ENCODE measurements at places on chromosomes 7 and 10.

DNA sequence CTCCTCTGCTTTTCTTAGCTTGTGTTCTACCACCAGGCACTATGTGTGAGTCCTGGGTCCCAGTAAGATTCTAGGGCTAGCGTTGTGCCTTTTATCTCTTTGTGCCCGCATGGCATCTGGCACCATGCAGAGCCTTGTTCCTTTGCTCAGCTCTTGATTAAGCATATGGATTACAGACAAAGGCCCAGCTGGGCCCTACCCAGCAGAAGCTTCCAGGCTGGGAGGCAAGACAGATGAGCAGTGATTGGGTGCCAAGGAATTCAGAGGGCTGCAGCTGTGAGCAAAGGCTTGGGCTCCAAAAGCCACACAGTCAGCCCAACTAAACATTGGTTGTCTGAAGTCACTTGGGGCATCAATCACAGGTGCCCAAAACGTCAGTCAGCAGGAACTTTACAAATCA, 2.0 kb downstream of the ACSM6 start:
- DNase-seq, result no peak

DNA sequence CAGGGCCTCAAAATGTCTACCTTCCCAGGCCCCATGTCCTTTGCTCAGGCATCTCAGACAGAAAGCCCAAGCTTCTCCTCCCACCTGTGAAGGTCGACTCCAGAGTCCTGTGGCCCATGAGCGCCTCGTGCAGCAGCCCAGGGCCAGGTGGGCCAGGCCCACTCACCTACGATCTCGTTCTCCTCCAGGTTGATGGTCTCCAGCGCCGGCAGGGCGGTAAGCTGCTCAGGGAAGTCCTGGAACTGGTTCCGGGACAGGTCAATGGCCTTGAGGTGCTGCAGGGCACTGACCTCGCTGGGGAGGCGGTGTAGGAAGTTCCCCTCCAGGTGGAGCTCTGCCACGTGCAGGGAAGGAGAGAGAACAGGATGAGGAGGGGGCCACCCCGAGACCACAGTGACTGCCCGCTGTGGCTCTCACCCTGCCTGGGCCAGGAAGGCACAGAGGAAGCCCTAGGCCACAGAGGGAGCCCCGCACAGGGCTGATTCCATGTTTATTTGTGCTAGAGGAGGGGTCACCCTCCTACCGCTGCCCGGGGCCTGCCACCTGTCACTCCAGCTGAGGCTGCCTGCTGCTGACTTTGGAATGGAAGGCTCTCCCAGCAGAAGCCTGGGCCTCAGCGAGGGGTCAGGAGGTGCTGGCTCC, 40.0 kb upstream of the NPFFR1 start:
- DNase-seq, result no peak

DNA sequence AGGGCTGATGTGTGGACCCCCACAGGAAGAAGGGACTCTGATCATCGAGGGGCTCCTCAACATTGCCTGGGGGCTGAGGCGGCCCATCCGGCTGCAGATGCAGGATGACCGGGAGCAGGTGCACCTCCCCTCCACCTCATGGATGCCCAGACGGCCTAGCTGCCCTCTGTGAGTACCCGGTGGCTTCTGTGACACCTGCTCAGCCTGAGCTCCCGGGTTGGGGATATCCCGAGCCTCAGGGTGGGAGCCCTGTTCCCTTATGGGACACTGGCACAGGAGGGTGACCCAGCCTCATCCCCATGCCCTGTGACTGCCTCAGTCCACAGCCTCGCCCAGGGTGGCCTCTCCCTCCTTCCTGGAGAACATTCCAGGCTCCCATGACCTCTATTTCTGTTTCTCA, 3.9 kb upstream of the DEPP1 start:
- DNase-seq, result no peak

DNA sequence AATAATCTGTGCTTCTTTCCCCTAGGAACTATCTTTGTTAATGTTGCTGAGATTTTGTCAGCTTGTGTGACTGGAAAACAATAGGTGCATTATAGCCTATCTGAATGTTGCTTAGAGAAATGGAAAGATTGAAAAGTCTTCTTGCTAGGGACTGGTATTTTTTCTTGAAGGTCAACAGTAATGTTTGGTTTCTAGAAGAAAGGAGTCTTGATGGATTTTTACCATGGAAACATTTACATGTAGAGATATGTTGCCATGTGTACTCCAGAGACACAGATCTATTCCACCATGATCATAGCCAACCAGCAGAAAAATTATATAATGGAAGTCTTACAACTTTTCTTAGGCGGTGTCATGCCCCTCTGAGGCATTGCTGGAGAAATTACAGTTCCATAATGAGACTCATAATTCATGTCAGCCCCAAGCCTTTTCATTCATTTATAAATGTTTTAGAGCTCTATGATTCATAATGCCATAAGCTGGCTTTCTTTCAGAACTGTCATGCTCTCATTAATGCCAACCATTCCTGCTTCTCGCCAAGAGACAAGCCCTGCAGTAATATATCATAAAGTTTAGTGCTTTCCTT, 175.1 kb upstream of the PTPRZ1 start:
- DNase-seq, result no peak

DNA sequence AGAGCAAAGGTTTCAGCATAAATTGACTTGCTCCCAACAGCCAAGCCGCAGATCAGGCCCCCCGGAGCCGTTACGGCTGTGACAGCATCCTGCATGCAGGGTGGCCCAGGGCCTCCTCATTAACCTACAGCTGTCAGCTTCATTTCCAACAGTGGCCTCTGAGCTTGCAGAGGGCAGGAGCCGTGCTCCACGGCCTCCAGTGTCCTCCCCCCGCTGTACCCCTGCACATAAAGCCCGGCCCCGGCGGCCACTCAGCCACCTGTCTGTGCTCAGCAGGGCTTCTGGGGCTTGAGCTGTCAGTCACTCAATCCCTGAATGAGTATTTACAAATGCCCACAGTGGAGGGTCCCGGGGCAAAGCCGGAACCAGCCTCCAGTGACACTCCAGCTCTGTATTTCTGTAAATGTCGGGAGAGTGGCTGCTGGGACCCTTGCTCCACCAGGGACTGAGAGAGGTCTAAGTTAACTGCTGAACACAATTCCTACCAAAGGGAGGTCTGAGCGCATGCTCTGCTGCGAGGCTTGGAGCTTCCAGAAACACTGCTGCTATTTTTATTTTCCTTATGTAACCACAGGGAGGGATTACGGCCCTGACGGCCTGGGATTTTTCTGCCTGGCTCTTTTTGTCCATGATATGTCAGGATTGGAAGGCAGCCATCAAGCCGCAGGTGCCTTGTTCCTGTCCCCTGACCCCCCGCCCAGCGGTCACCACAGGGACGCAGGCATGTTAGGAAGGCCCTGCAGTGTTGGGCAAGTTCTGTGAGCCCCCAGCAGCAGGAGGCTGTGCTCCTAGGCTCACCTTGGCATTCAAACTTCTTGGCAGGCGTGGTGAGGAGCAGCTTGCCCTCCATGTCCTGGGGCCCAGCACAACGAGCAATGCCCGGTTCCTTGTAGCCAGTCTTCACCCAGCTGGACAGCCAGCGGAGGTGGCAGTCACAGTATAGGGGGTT, 165.0 kb downstream of the SLIT1 start:
- DNase-seq, result no peak

GRCh38 chr7:128137181-128137580, 103.9 kb upstream of the LEP start:
- no peak for DNase-seq

GRCh38 chr7:11430112-11430511, 401.9 kb downstream of the THSD7A start:
- DNase-seq, result no peak

GRCh38 chr7:84612981-84613681, 418.5 kb upstream of the SEMA3A start:
- DNase-seq, result no peak

GRCh38 chr7:47807126-47807525, 141.1 kb downstream of the PKD1L1 start:
- DNase-seq, result no peak

- DNase-seq, result no peak
Measured at GRCh38 chr10:71300555-71301370, 18.3 kb upstream of the SLC29A3 start.

- DNase-seq, result no peak
Measured at GRCh38 chr10:29987471-29987870, 71.9 kb downstream of the JCAD start.

GRCh38 chr10:23340354-23340753, 4.2 kb downstream of the C10orf67 start:
- DNase-seq, result no peak

DNA sequence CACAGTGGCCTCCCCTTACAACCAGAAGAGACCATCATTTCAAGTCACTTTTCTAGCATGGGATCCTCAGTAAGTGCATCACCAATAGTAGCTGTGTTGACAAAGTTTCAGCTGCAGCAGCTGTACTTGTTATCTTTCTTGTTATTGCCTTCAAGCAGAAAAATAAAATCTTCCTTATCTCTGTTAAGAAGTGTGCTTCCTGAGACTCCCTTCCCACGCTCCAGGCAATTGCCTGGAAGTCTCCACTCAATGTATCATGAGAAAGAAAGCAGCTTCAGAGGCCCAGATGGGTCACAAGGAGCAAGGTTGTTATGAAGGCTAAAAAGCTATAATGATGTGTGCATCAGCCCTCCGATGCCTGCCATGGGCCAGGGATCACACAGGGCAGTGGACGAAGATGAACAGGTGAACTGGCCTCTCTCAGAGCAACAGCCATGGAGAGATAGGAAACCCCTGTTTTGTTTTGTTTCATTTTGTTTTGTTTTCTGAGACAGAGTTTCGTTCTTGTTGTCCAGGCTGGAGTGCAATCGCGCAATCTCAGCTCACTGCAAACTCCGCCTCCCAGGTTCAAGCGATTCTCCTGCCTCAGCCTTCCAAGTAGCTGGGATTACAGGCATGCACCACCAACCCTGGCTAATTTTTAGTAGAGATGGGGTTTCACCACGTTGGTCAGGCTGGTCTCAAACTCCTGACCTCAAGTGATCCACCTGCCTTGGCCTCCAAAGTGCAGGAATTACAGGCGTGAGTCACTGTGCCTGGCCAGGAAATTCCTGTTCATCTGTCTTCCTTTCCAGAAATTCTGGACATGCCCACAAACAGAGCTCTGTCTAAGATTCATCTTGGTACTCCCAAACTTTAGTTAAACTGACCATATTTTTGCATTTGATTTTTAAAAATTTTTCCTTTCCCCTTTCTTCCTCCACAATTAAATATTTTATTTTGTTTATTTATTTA, 340.5 kb downstream of the TNS3 start:
- DNase-seq, result no peak

DNA sequence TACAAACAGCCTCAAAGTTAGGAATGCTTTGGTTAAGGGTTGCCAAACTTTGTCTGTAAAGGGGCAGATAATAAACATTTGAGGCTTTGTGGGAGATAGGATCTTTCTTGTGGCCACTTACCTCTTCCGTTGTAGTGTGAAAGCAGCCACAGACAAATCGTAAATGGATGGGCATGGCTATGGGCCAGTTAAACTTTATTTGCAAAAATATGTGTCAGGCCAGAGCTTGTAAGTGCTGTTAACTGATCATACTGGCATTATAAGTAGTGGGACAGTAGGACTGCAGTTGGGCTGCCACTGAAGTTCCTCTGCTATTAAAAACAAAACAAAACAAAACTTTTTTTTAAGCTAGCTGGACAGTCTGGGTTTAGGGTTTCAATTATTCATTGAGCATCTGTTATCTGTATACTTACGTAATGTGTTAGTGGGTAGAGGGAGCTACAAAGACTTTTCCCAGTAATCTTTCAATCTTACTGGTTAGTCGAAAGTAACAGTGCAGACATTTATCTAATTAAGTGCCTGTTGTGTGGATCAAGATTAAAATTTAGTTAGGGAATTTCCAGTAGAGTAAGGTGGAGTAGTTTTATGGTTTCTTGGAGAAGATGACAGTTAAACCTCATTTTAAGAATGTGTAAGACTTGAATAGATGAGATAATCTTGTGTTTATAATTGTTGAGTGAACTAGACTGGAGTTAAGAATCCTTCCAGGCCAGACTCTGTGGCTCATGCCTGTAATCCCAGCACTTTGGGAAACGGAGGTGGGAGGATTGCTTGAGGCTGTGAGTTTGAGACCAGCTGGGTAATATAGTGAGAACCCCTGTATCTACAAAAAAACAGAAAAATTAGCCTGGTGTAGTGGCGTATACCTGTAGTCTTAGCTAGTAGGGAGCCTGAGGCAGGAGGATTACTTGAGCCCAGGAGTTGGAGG, 100.1 kb downstream of the BTRC start:
- DNase-seq, result no peak

- peak; percentile 23 for DNase-seq
Measured at GRCh38 chr7:135414850-135415439, 95.0 kb downstream of the CNOT4 start.

GRCh38 chr7:69756235-69756634, 158.0 kb downstream of the AUTS2 start:
- no peak for DNase-seq

- peak; percentile 52 for DNase-seq
Measured at GRCh38 chr10:22246680-22247391, 29.0 kb upstream of the EBLN1 start.

DNA sequence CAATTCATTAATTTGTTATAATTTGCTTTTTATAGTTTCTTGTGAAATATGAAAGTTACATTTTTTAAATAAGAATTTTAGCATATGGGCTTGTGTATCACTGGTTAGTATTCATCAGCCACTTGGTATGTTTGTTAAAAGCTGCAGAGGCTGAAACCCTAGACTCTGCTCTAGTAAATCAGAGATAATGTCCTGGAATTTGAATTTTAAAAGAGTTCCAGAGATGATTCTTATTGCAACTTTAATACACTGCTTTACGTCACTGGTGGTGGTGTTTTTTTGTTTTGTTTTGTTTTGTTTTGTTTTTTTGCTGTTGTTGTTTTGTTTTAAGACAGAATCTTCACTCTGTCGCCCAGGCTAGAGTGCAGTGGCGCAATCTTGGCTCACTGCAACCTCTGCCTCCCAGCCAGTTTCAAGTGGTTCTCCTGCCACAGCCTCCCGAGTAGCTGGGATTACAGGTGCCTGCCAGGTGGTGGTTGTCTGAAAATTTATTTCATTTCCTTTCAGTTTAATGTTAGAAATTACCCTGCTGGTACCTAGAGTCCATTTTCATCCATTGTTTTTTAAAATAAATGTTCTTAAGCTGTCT, 43.8 kb downstream of the PTPN12 start:
- DNase-seq, result no peak

GRCh38 chr7:38311329-38311937, 38.0 kb upstream of the TARP start:
- peak; percentile 16 for DNase-seq

GRCh38 chr7:10924370-10924769, 49.3 kb upstream of the PHF14 start:
- DNase-seq, result no peak

GRCh38 chr10:129929343-129930292, 34.5 kb downstream of the EBF3 start:
- DNase-seq, result no peak

- peak; percentile 77 for DNase-seq
Measured at GRCh38 chr10:3068201-3068967, 1.0 kb downstream of the PFKP start.

DNA sequence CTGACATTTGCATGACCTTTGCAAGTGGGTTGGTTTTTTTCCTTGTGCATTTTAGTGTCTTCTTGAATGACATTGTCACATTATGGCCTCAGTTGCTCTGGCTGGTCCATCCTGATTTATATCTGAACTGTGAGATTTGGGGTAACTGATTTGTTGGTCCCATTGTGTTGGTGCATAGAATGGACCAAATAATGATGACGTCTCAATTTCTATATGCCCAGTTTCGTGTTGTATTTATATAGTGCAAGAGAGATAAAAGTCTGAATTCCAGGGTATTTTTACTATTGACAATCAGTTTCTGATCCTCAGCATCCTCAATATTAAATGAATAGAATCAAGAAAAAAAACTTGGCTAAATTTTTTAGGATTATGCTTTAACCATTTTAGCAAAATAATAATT, 281.8 kb downstream of the HDAC9 start:
- DNase-seq, result no peak

GRCh38 chr7:85713171-85713570, 526.3 kb upstream of the SEMA3D start:
- DNase-seq, result no peak

- DNase-seq, result no peak
Measured at GRCh38 chr7:81159402-81159801, 240.6 kb upstream of the SEMA3C start.
